NCI-H526 treated with DMSO at 0.1 percent for 48 hours (cell line): ENCODE measurements at places on chromosomes 1 and 21.

- no peak for DNase-seq
Measured at GRCh38 chr21:32548978-32549377, 36.3 kb downstream of the TCP10L start.

DNA sequence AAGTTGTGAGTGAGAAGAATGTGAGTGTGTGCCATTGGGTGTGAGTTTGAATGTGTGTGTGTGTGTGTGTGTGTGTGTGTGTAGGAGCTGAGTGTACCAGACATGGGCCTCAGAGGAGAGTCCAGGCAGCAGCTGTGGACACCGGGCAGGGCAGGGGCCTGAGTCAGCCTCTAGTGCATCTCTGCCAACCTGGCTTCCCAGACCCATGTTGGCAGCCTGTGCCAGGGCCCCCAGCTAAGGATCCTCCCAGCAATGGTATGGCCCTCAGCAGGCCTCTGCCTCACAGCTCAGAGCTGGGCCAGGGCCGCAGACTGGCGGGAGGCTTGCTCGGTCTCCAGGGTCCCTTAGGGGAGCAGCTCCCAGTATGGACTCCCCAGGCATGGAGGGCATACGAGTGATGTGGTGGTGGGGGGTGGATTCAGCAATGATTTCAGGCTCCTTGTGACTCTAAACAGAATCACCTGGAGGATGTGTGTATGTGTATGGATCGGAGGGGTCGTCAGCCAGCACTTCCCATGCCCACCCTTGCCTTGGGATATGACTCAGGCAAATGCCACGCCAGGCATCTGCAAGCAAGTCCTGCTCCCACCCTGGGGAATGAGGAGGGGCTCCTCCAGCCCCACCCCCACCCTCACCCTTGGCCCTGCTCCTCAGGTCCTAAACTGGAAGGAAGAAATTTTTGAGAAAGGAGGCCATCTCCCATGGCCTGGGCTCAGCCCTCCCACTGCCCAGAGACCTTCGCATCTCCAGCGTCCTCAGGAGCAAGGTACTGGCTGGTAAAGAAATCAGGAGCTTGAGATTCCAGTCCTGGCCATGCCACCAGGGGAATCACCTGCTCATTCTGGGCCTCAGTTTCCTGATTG lies 1.8 kb upstream of the FOXO6 start:
- DNase-seq: no peak

DNA sequence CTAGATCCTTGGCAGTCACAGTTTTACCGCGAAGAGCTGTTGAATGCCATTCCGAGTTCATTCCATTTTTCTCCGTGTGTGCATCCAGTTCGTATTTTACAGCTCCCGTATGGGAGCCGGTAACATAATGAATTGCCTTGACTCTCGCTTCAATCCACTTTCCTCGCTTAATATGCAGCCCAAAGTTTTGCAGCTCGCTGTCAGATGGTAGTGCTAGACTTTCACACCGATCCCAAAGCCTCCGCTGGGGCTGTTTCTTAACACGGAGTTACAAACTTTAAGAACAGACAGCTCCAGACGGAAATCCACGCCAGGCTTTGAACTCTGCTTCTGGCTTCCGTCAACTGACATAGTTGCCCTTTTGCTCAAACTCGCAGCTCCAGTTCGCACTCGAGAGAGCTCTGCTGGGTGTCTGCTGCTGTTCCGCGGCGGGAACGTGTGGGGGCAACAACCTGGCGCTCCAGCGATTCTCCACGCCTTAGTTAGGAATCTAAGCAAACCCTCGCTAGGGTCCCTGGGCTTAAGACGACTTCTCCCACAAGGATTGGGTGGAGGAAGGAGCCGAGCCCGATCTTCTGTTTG lies 3.5 kb upstream of the ARID1A start:
- peak; percentile 99 for DNase-seq

GRCh38 chr21:33278721-33279120 lies 12.6 kb downstream of the IL10RB start:
- DNase-seq: no peak

DNA sequence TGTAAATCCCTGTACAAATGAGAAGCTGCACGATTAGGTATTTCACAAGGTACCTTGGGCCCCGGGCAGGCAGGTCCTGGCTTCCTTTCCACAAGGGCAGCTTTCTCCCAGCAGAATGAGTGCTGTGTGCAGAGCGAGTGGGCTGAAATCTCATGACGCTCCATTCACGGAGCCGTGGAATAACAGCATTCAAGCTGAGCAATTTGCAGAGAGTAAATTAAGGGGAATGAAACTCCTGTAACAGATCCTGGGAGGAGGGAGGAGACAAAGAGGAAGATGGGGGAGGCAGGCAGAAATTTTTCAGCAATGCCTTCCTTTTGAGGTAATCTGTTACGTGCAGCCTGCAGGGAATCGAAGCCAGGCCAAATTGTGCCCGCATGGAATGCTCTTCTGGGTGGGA lies 239.9 kb downstream of the TNR start:
- DNase-seq: no peak

DNA sequence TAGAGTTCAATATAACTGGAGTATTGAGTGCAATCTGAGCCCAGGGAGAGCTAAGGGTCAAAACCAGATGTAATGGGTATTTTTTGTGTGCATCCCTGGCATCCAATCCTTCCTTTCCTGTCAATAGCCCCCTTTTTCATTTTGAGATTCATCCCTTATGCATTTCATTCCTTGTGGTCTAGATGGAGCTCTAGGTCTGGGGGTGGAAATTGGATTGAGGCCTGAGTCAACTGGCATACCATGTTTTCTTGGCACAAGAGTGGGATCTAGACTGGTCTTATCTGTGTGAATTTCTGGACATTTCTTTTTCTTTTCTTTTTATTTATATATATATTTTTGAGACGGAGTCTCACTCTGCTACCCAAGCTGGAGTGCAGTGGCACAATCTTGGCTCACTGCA lies 67.3 kb upstream of the RAB3GAP2 start:
- no peak for DNase-seq

DNA sequence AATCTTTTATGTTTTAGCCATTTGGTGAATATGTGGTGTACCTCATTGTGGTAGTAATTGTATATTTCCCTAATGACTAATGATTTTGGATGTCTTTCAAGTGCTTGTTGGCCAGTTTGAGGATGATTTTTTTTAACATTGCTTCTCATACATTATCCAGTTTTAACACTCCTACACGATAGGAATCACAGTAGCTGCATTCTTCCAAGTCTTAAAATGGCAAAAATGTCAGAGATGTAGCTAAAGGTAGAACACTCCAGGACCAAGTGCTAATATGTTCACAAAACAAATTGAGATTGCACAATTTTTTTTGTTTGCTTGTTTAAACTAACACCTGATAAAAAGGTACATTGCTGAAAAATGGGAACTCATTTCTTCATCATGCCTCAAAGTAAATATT lies 11.7 kb downstream of the USP25 start:
- DNase-seq: no peak

GRCh38 chr1:226874579-226875425 lies 4.4 kb downstream of the PSEN2 start:
- DNase-seq: no peak

DNA sequence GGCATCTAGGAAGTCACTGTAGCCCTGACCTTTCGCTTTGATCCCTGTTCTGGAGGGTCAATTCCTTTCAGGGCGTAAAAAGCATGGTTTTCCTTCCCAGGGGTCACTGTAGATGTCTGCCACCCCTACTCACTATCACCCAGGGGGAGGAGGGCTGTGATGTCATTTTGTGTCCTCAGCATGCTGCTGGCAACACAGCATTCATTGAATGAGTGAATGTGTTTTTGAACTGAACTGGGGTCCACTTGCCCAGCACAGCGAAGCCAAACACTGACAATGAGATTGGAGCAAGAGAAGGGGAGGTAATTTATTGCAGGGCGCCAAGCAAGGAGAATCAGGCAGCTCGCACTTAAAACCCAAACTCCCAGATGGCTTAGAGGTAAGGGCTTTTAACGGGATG lies 78.2 kb upstream of the PGBD5 start:
- DNase-seq: no peak
